ENCODE measurements at places on chromosomes 1 and 21.

DNA sequence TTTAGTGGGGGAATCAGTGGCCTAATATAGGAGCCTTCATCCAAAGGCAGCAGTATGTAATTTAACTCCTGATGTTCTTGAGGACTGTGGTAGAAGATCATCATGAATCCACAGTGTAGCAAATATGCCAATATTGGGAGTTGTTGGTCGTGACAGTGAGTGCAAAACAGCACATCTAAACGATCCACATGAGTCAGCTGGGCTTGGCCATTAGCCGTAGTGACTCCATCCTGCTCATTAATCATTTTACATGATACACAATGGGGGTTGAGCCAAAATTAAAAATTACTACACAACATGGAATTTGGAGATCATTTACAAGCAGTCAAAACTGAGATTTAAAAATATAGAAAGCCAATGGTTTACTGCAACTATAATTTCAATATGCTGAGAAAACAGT lies 653.9 kb upstream of the CAMK1G start:
- ATAC-seq, result no peak

DNA sequence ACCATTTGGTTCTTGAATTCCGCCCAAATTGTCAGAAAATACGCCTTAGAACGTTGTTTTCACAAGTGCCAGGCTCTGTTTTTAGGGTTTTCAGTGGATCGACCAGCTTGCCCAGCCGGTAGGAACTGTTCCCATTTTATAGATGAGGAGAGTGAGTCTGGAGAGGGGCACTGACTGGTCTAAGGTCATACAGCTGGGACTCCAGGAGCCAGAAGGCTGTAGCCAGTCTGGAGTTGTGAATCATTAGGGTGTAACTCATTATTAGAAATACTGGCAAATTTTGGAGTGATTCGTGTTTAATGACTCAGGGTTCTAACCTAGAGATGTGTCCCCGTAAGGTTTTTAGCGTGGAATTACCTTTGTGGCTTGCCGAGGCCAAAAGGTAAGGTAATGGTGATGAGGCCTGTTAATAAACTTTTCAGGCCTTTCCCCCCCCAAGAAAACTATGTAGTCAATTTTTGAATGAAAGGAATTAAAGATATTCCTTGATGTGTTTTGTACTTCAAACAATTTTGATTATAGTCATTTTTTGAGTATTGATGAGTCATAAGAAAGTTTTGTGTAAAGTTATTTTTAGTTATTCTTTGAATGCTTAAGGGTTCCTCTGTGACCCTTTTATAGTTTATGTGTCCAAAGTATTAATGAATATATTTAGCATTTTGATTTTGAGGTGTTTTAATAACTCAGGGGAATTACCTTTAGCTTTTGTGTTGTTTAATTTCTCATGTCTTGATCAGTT lies 2.1 kb downstream of the DYRK1A start:
- ATAC-seq, result peak; percentile 15

- no peak for ATAC-seq
Measured at GRCh38 chr1:189429610-189430009, 1048.1 kb downstream of the BRINP3 start.

GRCh38 chr21:25465263-25465662 lies 142.0 kb downstream of the MRPL39 start:
- ATAC-seq, result peak; percentile 61

- no peak for ATAC-seq
Measured at GRCh38 chr1:178578541-178578940, 65.6 kb downstream of the TEX35 start.

DNA sequence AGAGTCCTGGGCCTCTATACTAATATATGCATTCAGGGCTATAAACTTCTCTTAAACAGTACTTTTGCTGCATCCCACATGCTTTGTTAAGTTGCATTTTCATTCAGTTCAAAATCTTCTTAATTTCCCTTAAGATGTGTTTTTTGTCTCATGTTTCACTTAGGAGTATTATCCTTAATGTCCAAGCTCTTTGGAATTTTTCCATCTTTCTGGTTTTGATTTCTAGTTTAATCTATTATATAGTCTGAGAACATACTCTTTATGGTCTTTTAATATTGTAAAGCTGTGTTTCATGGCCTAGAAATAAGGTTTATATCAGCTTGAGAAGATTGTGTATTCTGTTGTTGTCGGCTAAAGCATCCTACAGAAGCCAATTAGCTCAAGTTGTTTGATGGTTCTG lies 1041.8 kb downstream of the PLA2G4A start:
- ATAC-seq, result no peak

DNA sequence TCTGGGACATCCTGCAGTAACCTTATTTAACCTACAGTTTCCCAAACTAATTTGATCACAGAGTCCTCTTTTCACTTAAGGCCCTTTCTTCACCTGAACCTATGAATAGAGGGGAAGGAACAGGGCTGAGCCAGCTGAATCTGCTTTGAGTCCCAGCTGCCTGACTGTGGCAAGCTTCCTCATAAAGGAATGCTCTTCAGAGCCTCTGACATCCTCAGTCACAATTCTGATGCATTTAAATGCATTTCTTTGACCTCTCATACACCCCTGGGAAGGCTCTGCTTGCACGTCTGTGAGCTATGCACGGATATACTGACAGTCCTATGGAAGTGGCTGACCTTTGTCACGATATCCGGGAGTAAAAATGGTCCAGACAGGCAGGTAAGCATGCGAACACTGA lies 673.1 kb downstream of the SMYD3 start:
- ATAC-seq, result no peak

DNA sequence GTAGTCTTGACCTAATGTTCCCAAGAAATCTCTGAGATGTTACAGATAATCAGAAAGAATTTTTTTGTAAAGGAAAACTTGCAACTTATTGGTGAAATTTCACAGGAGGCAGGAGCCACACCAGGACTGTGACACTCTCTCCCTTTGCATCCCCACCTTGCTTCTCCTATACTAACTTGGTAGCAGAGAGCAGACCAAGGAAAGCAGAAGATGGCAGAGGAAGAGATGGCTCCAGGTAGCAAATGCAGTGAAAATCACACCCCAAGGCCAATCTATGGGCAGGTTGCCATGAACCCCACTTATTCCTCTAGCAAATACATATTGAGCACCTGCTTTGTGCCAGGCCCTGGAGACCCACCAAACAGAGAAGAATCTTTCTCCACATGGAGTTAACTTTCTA lies 303.4 kb upstream of the C1orf174 start:
- ATAC-seq, result no peak

GRCh38 chr1:75901371-75901770 lies 30.8 kb downstream of the ASB17 start:
- no peak for ATAC-seq

DNA sequence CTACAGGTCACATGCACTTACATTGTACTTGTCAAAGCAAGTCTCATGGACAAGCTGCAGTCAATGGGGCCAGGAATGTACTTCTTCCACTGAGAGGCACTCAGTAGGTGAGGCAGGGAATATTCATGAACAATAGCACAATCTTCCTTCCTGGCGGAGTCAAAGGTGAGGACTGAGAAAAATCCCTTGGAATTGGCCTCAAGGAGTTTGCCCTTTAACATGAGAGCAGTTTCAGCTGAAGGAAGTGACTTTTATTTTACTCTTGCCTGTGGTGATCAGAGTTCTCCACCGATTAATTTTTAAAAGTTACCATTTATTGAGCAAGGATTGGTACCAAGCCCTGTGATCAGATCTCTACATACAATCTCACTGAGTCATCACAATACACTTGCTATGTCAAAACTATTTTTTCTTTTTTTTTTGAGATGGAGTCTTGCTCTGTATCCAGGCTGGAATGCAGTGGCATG lies 11.2 kb upstream of the AK2 start:
- no peak for ATAC-seq

DNA sequence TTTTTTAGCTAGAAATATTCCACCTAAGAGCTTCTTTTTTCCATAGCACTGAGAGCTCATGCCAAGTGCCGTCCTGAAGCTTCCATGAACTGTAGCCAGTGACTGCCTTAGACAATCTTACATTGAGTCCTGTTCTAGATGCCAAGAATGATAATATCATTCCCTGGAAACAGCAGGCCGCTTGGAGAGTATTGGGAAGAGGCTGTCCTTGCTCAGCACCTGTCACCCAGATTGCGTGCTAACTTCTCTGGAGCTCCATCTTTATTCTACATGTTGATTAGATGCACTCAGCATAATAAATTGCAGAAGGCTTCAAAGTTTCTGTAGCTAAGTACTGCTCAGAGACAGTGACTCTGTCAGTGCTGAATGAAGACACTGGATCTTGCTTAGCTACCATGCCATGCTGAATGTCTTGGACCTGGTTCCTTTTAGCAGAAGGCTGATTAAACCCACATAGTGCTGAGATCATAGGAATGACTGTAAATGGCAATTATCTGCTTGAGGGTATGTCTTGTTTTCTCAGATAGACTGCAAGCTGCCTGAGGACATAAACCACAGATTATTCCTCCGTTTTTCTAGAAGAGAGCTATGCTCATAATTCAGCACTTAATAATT lies 83.1 kb upstream of the IRF2BP2 start:
- ATAC-seq, result no peak

- ATAC-seq, result no peak
Measured at GRCh38 chr1:85984636-85985035, 171.9 kb downstream of the COL24A1 start.

DNA sequence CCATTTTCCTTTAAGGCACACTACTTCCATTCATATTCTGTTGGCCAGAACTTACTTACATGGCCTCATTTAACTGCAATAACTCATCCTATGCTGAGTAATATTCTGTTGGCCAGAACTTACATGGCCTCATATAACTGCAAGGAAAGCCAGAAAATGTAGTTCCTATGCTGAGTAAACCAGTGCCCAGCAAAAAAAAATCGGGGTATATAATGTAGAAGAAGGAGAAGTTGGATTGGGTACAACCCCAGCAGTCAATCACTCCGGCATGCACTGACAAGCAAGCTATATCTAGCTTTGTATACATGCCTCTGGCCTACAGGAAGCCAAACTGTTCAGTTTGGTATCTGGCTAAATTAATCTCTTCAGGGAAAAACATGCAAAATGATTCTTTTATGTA lies 39.4 kb upstream of the PPIH start:
- ATAC-seq, result no peak

DNA sequence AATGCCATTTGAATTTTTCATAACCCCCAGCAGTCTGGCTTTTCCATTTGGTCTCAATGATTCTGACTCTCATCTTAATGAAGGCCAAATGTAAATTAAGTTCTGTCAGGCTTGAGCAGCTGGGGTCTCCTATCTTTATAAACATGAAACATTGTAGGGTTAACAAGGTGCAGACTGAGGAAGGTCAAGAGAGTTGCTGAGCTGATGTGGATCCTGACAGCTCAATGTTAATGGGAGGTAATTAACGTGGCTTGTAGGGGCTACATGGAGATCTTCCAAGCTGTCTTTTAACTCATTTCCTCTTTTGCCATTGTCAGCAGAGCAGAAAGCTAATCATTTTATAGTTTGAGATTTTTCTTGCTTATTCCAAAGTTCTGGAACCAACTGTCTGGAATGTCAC lies 55.2 kb downstream of the FGGY start:
- no peak for ATAC-seq

DNA sequence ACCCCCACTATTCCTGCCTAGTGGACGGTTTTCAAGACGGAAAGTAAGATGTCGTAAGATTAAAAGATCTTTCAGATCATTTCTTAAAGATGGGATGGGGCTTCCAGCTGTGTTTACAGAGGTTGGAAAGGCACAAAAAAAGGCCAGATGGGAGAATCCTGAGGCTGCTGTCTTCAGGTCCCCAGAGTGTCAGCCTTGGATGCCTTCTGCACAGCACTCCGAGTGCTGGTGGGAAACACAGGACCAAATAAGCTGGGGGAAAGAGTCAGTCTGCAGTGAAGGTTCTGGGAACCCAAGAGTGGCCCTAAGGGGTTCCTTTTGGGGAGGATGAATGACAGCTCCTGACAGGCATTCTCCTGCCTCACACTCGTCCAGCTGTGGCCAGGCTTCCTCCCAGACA lies 96.5 kb downstream of the COLGALT2 start:
- no peak for ATAC-seq

GRCh38 chr1:51859333-51859732 lies 19.2 kb downstream of the NRDC start:
- ATAC-seq, result no peak

- no peak for ATAC-seq
Measured at GRCh38 chr1:119220991-119221390, 80.5 kb upstream of the WARS2 start.

DNA sequence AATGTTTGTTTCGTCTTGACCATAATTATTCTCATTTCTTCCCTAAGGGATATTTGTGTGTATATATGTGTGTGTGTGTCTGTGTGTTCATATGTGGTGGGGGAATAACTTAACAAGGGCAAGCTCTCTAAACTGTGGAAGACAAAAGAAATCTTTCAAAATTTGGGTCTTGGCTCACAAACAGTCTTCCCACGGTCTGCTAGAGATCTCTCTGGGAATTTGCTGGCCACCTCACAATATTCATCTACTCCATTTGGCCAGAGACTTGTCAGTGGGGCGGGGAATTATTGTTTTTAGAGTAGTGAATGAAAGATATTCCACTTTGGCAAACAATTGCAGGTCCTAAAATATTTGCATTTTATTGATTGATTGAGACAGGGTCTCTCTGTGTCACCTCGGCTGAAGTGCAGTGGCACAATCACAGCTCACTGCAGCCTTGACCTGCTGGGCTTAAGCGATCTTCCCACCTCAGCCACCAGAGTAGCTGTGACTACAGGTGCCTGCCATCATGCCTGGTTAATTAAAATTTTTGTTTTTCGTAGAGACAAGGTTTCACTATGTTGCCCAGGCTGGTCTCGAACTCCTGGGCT lies 8.0 kb upstream of the EIF2B3 start:
- ATAC-seq, result no peak

- peak; percentile 82 for ATAC-seq
Measured at GRCh38 chr1:12067900-12068821, 5.1 kb downstream of the TNFRSF8 start.

- no peak for ATAC-seq
Measured at GRCh38 chr1:115229016-115229415, 109.0 kb downstream of the NGF start.

GRCh38 chr1:31939484-31940329 lies 1.5 kb upstream of the PTP4A2 start:
- peak; percentile 47 for ATAC-seq

DNA sequence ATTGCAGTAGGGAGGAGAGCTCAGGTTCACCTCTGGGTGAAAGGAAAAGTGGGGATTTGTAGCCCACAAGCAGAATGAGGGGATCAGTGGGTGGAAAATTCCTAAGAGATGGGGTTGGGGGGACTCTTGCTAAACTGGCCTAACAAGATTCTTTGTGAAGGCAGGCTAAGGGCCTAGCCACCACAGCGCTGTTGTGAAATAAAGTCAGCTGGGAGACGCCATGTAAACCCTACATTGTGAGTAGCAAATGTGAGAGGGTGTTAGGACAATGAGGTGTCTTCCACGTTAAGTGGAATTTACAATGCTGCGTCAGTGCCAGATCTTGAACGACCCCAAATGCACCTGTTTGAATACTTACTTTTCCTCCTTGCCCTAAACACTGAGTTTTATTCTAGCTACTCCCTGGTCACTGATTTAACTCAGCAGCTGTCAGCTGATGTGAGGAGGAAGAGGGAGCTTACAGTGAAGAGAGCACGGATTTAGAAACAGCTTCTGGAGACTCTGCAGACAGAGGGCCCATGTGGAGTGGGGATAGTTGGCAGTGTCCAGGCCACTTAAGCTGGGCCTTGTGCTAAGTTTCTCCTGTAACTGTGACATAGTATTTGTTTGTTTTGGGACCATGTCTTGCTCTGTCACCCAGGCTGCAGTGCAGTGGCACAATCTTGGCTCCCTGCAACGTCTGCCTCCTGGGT lies 17.3 kb downstream of the PDPN start:
- no peak for ATAC-seq
